ENCODE measurements at places on chromosomes 16 and 17.

DNA sequence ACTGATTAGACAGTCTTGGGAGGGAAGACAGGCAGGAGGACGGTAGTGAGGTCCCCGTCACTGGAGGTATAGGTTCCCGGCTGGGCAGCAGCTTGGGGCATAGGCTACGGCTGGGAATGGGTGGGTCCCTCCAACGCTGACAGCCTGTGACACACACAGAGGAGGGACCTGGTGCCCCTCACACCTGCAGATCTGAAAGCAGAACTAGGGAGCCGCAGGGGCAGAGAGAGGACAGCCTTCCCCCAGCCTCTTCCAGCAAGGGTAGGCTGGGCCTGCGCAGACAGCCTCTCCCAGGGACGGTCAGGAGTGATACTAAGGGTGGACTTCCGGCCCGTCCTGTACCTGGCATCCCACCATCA lies 2.0 kb downstream of the P2RX1 start:
- no peak for DNase-seq

DNA sequence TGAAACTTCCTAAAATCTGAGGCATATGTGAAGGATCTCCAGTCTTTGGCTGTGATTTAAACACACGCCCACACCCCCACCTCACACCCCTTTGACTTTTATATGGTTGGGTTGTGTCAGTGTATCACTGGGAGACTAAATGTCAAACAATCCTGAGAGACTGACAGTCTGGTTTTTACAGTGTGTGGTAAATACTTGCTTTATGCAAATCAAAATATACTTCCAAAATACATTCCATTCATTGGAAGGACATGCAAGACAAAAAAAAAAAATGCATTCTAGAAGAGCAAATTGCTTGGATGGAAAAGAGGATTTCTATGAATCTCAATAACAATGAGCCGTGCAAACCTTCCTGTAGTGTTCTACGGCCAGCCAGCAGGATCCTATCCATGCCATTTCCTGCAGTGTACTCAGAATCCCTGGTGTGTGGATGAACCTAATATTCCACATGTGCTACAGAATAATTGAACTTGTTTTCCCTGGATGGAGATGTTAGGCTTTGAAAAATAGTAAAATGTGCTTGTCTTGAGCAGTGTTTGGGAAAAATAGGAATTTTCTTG lies 602.1 kb upstream of the GOT2 start:
- no peak for DNase-seq

DNA sequence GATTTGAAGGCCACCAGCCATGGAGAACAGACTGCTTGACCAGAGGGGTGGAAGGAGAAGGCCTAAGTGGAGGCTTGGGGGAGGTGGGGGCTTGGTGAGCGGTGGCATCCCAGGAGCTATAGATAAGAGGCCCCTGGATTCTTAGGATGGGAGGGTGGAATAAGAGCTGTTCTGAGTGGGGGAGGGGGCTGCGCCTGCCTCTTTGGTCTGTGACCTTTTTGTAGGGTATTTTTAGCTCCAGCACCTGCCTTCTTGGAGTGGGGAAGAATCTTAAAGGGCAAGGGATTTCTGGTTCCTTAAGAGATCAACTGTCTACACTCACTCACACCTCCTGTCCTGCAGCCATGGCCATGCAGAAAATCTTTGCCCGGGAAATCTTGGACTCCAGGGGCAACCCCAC lies 567 bp downstream of the ENO3 start:
- no peak for DNase-seq

- DNase-seq = no peak
Observed at GRCh38 chr16:70689035-70689969, 3.4 kb upstream of the MTSS2 start.

DNA sequence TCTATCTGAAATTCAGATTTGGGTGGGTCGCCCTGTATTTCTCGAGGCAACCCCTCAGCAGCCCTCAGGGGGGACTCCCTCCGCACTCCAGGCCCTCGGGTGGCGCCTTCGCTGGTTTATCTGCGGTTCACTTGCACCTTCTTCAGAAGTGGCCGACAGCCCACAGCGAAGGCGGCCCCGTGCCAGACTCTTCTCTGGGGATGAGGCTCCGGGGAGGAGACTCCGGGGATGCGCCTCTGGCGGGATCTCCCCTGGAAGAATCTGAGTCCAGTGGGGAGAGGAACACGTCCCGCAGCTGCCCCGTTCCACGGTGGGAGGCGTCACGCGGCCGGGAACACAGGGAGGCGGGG lies 63.9 kb upstream of the DNAJA2 start:
- DNase-seq = no peak

DNA sequence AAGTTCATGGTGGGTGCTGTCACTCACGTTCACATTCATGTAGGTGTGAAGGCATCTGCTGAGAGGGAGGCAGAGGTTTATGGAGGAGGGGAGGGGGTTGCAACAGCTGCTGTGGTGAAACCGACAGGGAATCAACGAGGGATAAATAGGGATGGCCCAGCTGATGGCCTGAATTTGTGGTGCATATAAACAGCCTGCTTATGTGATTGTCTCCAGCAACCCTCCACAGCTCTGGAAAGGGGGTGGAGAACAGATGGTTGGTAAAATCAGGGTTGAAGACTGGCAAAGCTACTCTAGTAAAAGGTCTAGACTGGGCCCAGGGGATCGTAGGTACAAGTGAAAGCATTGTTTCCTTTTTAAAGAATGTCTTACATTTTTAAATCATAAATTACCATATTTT lies 53.7 kb downstream of the IQCK start:
- DNase-seq = no peak

DNA sequence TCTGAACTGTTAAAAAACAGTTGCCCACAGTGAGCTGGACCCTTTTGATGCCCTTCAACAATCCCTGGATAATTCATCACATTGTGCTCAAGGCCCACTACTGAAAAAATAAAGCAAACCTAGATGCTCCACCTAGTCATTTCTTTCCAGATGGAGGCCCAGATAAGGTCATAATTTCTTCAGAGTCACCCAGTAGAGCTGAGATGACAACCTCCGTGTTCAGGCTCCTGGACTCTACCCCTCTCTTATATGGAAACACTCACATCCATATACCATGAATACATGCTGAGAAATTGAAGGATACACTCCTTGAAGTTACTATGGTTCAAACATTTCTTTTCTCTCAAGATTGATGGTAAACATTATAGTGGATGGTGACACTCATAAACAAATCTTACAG lies 2.7 kb upstream of the ABCA3 start:
- no peak for DNase-seq

DNA sequence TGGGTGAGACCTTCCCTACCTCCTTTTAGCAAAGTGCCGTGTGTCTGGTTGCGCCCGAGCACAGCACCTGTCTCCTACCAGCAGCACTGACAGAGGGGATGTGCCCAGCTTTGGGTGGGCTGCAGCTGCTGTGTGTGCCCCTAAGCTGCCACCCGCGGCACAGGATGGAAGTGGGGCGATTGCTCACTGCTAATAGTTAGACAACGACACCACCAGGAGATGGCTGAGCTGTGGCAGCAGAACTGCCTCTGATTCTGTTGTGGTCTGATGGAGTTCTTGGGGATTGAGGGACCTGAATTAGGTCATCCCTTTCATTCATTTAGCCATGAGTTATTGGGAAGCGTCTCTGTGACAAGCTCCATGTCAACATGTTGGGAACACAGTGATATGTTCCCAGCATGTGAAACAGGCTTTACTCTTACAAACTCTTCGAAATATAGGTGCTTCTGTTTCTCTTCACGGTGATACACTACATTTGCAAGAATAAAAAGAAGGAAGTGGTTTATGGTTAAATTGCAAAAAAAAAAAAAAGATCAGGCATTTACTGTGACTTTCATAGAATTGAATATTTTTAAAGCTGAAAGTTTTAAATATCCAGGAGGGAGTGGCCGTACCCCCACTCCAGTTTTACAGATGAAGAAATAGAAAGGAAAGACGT lies 184.4 kb downstream of the MAF start:
- no peak for DNase-seq

DNA sequence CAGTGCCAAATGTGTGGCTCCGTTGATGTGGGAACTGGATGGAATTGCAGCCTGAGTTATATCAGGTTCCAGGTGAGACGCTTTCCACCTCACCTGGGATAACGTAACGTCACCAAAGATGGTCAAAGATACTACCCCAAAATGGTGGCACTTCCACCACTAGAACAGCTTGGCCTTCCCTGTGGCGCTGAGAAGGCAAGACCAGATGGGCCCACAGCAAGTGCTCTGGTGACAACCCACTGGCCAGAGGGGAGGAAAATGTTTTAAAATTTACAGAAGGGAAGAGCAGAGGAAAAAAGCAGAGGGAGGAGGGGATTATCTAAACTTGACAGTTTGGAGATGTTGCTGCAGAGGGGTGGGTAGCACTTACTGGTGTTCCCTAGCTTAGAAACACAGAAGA lies 7.5 kb upstream of the ITGA2B start:
- no peak for DNase-seq

DNA sequence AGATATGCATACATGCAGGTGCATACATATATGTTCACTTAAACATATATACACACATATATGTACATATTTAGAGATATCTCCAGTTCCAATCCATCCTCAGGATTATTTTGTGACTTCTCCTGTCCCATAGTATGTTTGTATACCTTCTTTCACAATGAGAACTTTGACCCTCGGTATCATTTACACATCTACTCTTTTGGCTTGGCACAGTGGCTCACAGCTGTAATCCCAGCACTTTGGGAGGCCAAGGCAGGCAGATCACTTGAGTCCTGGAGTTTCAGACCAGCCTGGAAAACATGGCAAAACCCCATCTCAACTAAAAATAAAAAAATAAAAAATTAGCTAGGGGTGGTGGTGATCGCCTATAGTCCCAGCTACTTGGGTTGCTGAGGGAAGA lies 148.1 kb upstream of the CCL2 start:
- no peak for DNase-seq

GRCh38 chr16:68756239-68756915 lies 19.3 kb downstream of the CDH1 start:
- no peak for DNase-seq

- DNase-seq = no peak
Observed at GRCh38 chr17:58239987-58240386, 1.6 kb downstream of the LPO start.

GRCh38 chr16:67763066-67763465 lies 43.3 kb downstream of the RANBP10 start:
- DNase-seq = no peak

GRCh38 chr16:48054881-48055601 lies 100.8 kb downstream of the ABCC12 start:
- DNase-seq = no peak

Data from AG04449 (cell line).